ENCODE measurements at places on chromosomes 1 and 21. TPM values are rescaled to one million over a fixed set of nuclear protein-coding genes. Genes with fewer than 3 reads are reported as not detected.

DNA sequence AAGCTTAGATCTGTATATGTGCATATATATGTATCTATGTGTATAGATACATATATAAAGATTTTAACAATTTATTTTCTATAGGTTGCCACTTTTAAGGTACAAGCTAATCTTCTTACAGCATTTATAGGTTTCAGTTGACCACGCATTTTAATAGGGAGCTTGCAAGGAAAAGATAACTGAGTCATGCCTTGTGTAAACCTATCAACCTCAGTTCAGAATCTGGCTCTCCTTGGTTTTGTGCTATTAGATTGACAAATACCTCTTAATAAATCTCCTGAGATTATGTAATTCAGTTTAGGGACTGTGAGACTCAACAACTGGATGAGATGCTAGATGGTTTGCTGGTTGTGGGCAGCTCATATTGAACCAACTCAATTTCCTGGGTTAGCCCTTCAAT, 114.7 kb upstream of the SERBP1 start:
- peaks cover 2% of the 10 kb centered on the region for H3K4me1 ChIP-seq
- H3K27ac ChIP-seq, result no peak overlapping the region
- H3K27me3 ChIP-seq, result no peaks in the 10 kb centered on the region
- no peaks in the 10 kb centered on the region for H3K36me3 ChIP-seq

DNA sequence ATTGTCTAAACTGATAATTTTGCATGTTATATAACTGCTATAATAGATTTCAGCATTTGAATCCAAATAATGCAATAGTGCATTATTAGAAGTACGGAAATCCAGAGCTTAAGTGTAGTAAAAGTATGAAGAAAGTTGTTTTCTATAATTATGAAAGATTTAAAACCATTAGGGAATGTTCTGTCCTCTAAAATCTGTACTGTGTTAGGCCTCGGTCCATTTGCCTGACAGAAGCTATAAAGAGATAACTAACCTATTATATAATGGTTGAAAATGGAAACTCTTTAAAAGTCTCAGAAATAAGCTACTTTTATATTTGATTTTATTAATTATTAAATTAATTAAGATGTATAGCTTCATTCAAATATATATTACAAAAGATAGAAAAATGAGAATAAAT, 16.2 kb upstream of the RGS2 start:
- H3K36me3 ChIP-seq, result no peaks in the 10 kb centered on the region
- no peak for DNase-seq
- no peaks in the 10 kb centered on the region for H3K4me1 ChIP-seq

- H3K36me3 ChIP-seq, result no peaks in the 10 kb centered on the region
- H3K4me1 ChIP-seq, result no peaks in the 10 kb centered on the region
- no peaks in the 10 kb centered on the region for H3K27me3 ChIP-seq
- H3K4me3 ChIP-seq, result no peak overlapping the region
These were observed 16.6 kb upstream of the FCAMR start for GRCh38 chr1:206986885-206987284.

The EXTL1 gene
- 0.49 TPM for total RNA-seq

The LCE5A gene
- not detected for total RNA-seq

- H3K36me3 ChIP-seq, result no peaks in the 10 kb centered on the region
- H3K4me1 ChIP-seq, result no peaks in the 10 kb centered on the region
- no peak overlapping the region for H3K27ac ChIP-seq
These were observed 19.0 kb downstream of the BACE2 start for GRCh38 chr21:41186755-41187536.

- H3K4me3 ChIP-seq, result no peak overlapping the region
- no peak for DNase-seq
- no peak overlapping the region for H3K27ac ChIP-seq
- peaks cover 4% of the 10 kb centered on the region for H3K4me1 ChIP-seq
- H3K27me3 ChIP-seq, result no peaks in the 10 kb centered on the region
These were observed 66.3 kb downstream of the PTPN14 start for GRCh38 chr1:214485151-214485550.

The DISC1 gene
- total RNA-seq, result 9.5 TPM

DNA sequence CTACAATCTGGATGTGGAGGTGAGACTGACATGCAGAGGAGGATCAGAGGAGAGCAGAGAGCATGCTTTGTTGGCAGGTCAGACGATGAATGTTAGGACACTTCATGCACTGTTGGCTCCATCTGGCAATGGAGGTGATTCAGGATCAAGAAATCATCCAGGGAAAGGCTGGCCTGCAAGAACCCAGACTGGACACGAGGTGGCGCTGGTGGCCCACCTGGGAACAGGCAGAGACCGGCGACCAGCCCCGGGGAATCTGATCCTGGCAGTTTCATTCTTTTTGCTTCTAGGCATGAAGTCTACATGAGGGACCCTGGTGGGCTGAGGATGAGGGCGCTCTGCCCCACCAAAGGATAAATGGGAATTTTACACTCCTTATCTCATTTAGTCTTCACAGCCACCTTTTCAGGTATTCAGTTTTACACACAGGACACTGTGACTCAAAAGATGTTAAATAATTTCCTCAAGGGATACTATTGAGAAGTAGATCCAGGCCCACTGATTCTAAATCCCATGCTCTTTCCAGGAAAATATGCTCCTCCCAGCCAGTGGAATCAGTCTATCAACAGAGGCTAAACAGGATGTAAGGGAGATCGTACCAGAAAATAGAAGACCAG, 26.2 kb upstream of the SCMH1 start:
- H3K36me3 ChIP-seq, result no peaks in the 10 kb centered on the region
- H3K4me1 ChIP-seq, result no peaks in the 10 kb centered on the region
- peak; percentile 87 for DNase-seq
- peaks cover 3% of the 10 kb centered on the region for H3K27me3 ChIP-seq

GRCh38 chr1:68346188-68346808, 103.5 kb downstream of the RPE65 start:
- no peak for DNase-seq
- no peak overlapping the region for H3K4me3 ChIP-seq
- no peaks in the 10 kb centered on the region for H3K4me1 ChIP-seq
- no peaks in the 10 kb centered on the region for H3K27me3 ChIP-seq
- no peaks in the 10 kb centered on the region for H3K36me3 ChIP-seq

The PADI4 gene
- 2.3 TPM for total RNA-seq

- no peaks in the 10 kb centered on the region for H3K4me1 ChIP-seq
- no peak for DNase-seq
- no peaks in the 10 kb centered on the region for H3K36me3 ChIP-seq
These were observed 2.8 kb downstream of the ACTRT2 start for GRCh38 chr1:3024019-3024418.

The TMEM125 gene
- total RNA-seq, result 188 TPM

DNA sequence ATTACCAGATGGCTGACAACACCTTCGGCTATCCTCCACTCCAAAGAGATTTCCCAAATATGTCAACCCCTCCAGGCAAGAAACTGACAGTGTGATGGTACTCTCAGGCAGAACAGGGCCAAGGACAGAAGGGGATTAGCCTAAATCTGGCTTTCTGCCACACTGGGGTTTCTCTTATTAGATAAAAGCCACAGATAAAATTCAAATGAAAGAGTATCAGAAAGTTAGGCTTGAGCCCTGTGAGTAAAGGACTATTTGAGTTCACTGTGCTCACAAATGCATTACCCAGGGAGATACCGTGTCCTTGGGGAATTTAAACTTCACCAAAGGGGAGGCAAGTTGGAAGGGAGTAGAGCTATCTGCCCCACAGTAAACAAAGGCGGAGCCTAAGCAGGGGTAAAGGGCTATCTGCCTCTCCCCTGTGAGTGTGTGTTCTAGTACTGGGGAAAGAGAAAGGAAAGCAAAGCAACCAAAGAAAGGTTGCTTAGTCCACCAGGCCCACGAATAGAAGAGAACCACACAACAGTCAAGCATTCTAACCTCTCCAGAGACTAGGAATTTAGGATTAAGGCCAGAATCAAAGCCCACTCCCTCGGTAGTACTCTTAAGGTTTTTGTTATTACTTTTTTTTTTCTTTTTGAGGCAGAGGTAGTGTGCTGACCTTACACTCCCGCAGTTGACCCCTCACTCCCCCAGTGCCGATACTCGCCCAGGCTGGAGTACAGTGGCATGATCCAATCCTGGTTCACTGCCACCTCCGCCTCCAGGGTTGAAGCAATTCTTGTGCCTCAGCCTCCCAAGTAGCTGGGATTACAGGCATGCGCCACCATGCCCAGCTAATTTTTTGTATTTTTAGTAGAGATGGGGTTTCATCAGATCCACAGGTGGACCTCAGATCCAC, 12.7 kb downstream of the TPM3 start:
- peaks cover 26% of the 10 kb centered on the region for H3K36me3 ChIP-seq
- DNase-seq, result no peak
- peak overlapping the region; percentile 98 for H3K4me3 ChIP-seq
- H3K27me3 ChIP-seq, result no peaks in the 10 kb centered on the region
- H3K27ac ChIP-seq, result peak overlapping the region; percentile 38

The FOXD2 gene
- total RNA-seq, result 0.35 TPM

GRCh38 chr1:117392771-117393170, 25.5 kb downstream of the MAN1A2 start:
- no peak for DNase-seq
- H3K4me1 ChIP-seq, result no peaks in the 10 kb centered on the region
- no peaks in the 10 kb centered on the region for H3K27me3 ChIP-seq
- no peak overlapping the region for H3K4me3 ChIP-seq

The FAM72D gene
- total RNA-seq, result 0.43 TPM

- peaks cover 5% of the 10 kb centered on the region for H3K27me3 ChIP-seq
- no peak overlapping the region for H3K4me3 ChIP-seq
- no peak overlapping the region for H3K27ac ChIP-seq
These were observed 21.1 kb downstream of the ERG start for GRCh38 chr21:38477226-38477625.

DNA sequence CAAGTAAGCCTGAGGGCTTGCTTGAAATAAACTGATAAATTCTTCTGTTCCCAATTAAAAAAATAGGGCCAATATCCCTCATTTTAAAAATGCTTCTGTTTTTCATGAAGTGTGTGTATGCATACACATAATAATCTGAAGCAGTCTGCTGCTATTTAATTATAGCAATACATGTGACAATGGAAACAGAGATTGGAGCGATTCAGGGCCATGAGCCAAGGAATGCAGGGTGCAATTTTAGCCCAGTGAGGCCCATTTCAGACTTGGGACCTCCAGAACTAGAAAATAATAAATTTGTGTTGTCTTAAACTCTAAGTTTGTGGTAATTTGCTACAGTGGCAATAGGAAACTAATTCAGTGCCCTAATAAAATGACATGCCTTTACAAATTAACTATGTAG, 264.9 kb downstream of the LTN1 start:
- H3K27me3 ChIP-seq, result no peaks in the 10 kb centered on the region
- no peak for DNase-seq
- H3K36me3 ChIP-seq, result no peaks in the 10 kb centered on the region
- no peak overlapping the region for H3K4me3 ChIP-seq
- H3K4me1 ChIP-seq, result no peaks in the 10 kb centered on the region

The PTCH2 gene
- 0.64 TPM for total RNA-seq

The NFASC gene
- 24.1 TPM for total RNA-seq

- no peaks in the 10 kb centered on the region for H3K27me3 ChIP-seq
- H3K36me3 ChIP-seq, result peaks cover 39% of the 10 kb centered on the region
- no peak for DNase-seq
- H3K4me1 ChIP-seq, result peaks cover 20% of the 10 kb centered on the region
These were observed 4.6 kb downstream of the RPS27 start for GRCh38 chr1:153995202-153995601.

The CLDN17 gene
- total RNA-seq, result not detected

DNA sequence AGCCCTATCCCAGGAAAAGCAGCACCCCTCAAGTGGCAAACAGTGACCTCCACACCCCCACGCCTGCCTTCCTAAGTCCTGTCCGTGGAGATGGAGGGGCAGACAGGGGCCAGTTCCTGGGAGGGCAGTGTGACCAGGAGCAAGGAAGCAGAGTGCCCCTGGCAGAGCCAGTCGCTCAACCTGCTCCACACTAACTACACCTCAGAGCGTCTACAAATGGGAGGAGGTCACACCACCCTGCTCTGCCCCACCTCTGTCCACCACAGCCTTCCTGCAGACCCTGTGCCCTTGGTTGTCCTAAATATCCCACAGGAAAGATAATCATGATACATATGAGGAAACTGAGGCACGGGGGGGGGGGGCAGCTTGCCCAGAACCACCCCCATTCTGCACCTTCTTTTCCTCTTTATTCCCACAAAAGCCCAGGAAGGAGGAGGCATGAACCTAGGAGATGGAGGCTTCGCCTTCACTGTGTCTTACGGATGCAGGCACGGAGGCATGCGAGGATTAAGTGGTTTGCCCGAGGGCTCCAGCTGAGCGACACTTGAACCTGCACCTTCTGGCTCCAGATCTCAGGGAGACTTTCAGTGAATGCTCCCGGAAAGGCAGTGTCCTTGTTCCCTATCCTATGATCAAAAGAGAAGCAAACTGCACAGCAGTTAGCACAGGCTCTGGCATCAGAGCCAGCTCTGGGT, 42.7 kb upstream of the SELENON start:
- H3K36me3 ChIP-seq, result no peaks in the 10 kb centered on the region
- no peaks in the 10 kb centered on the region for H3K27me3 ChIP-seq
- no peak for DNase-seq
- no peak overlapping the region for H3K27ac ChIP-seq
- no peaks in the 10 kb centered on the region for H3K4me1 ChIP-seq

DNA sequence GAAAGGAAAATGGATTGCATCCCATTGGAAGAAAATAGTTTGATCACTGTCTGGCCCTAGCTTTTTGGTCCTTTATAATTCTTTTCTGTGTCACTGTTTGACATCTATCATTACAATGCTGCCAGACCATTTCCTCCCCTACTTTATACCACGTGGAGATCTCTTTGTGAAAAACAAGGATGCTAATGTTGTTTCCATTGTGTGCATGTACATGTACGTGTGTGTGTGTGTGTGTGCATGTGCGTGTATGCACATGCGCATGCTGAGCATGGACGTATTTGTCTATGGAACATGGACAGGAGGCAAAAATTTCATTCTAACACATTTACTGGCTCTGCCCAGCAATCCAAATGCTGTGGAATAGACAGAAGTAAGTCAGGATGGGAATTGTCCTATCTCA, 153.1 kb upstream of the PLXNA2 start:
- no peaks in the 10 kb centered on the region for H3K27me3 ChIP-seq
- H3K4me3 ChIP-seq, result no peak overlapping the region
- no peaks in the 10 kb centered on the region for H3K4me1 ChIP-seq
- no peak overlapping the region for H3K27ac ChIP-seq

DNA sequence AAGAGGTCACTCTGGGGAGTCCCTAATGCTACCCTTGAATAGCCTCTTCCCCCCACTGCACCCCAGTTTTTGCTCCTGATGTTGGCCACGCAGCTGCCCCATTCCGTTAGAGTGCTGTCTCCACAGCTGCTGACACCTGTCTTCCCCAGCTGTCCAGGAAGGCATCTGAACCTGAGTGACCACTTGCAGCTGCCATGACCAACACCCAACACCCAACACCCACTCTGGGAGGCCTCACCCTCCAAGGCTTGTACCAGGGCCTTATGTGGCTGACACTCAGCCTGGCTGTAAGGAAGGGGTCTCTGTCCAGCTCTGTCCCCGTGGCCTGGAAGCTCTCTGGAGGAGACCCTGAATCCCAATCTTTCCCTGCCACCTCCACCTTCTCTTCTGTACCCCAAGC, 26.7 kb upstream of the LDLRAP1 start:
- DNase-seq, result no peak
- H3K27ac ChIP-seq, result no peak overlapping the region
- H3K4me3 ChIP-seq, result no peak overlapping the region
- no peaks in the 10 kb centered on the region for H3K27me3 ChIP-seq
- no peaks in the 10 kb centered on the region for H3K4me1 ChIP-seq
- no peaks in the 10 kb centered on the region for H3K36me3 ChIP-seq

- no peaks in the 10 kb centered on the region for H3K36me3 ChIP-seq
- no peaks in the 10 kb centered on the region for H3K27me3 ChIP-seq
- peak; percentile 75 for DNase-seq
- H3K4me1 ChIP-seq, result peaks cover 3% of the 10 kb centered on the region
These were observed at the start of gene NLRP3 for GRCh38 chr1:247415423-247416361. TSS of gene NLRP3 (plus strand) at chr1:247416173. CDS start at chr1:247418801, 2,628 bp downstream.

GRCh38 chr1:222784371-222784770, 30.5 kb upstream of the DISP1 start:
- DNase-seq, result no peak
- H3K4me1 ChIP-seq, result peaks cover 20% of the 10 kb centered on the region
- no peaks in the 10 kb centered on the region for H3K27me3 ChIP-seq

All from upper lobe of right lung (tissue), 1 donor.